ENCODE measurements at places on chromosomes 11 and 22. TPM values are rescaled to one million over a fixed set of nuclear protein-coding genes. Genes with fewer than 3 reads are reported as not detected.

GRAP2 gene
- 10.1 TPM for total RNA-seq

FOLR3 gene
- 29.0 TPM for total RNA-seq

GRCh38 chr11:128422576-128423370 is 164.6 kb downstream of the ETS1 start:
- H3K4me1 ChIP-seq, result peaks cover 9% of the 10 kb centered on the region
- no peak overlapping the region for H3K4me3 ChIP-seq
- H3K27me3 ChIP-seq, result no peaks in the 10 kb centered on the region
- DNase-seq, result no peak
- H3K27ac ChIP-seq, result no peak overlapping the region

KRTAP5-8 gene
- total RNA-seq, result not detected

DNA sequence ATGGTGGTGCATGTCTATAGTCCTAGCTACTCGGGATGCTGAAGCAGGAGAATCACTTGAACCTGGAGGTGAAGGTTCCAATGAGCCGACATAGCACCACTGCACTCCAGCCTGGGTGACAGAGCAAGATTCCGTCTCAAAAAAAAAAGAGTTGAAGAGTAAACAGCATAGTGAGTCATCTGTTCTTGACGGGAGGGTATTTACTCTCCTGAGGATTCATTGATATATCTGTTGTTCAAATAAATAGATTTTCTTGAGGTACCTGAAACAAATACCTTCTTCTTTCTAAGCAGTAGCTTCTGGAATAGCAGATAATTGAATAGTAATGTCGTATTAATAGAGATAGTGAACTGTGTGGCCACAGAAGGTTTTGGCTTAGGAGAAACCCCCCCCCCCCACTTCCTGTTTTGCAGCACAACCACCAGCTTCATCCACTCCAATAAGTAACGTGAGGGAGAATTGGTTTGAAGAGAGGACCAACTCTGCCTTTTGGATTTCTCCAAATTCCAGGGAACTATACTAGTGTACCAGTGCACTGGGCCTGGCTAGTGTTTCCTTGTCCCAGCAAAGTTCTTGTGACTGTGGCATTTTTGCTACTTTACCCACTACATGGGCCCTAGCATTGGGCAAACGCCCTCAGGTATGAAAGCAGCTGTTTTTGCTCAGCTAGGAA is 90.0 kb downstream of the PRMT3 start:
- DNase-seq, result no peak
- H3K27ac ChIP-seq, result no peak overlapping the region
- no peaks in the 10 kb centered on the region for H3K27me3 ChIP-seq
- H3K36me3 ChIP-seq, result no peaks in the 10 kb centered on the region
- peaks cover 4% of the 10 kb centered on the region for H3K4me1 ChIP-seq

MS4A15 gene
- total RNA-seq, result 147 TPM

DNA sequence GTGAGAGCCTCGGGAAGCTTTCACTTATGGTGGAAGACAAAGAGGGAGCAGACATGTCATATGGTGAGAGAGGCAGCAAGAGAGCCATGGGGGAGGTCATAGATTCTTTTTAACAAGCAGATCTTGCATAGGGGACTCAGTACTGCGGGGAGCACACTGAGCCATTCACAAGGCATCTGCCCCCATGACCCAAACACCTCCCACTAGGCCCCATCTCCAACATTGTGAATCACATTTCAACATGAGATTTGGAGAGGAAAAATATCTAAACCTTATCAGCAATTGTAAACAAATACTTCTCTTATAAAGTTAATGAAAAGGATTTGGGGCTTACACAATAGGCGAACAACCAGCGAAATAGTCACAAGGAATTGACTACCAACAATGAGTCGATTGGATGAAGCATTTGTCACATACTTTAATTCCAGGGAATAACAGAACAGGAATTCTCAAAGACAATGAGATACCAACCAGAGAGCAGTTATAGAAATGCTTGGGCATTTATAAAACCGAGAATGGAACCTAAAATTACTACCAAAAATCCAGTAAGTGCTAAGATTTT is 7.3 kb downstream of the DDI1 start:
- no peaks in the 10 kb centered on the region for H3K4me1 ChIP-seq
- no peak overlapping the region for H3K27ac ChIP-seq
- H3K4me3 ChIP-seq, result no peak overlapping the region
- no peaks in the 10 kb centered on the region for H3K27me3 ChIP-seq

DNA sequence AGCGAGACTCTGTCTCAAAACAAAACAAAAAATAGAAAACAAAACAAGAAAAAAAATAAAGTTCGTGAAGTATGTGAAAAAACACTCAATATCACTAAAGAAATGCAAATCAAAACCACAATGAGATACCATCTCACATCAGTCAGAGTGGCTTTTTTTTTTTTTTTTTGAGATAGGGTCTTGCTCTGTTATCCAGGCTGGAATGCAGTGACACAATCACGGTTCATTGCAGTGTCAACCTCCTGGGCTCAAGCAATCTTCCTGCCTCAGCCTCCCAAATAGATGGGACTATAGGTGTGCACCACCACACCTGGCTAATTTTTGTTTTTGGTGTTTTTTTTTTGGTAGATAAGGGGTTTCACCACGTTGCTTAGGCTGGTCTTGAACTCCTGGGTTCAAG is 37.5 kb downstream of the ATG16L2 start:
- no peak for DNase-seq
- H3K36me3 ChIP-seq, result peaks cover 8% of the 10 kb centered on the region
- H3K27me3 ChIP-seq, result no peaks in the 10 kb centered on the region
- H3K4me3 ChIP-seq, result no peak overlapping the region
- H3K4me1 ChIP-seq, result peaks cover 10% of the 10 kb centered on the region

DNA sequence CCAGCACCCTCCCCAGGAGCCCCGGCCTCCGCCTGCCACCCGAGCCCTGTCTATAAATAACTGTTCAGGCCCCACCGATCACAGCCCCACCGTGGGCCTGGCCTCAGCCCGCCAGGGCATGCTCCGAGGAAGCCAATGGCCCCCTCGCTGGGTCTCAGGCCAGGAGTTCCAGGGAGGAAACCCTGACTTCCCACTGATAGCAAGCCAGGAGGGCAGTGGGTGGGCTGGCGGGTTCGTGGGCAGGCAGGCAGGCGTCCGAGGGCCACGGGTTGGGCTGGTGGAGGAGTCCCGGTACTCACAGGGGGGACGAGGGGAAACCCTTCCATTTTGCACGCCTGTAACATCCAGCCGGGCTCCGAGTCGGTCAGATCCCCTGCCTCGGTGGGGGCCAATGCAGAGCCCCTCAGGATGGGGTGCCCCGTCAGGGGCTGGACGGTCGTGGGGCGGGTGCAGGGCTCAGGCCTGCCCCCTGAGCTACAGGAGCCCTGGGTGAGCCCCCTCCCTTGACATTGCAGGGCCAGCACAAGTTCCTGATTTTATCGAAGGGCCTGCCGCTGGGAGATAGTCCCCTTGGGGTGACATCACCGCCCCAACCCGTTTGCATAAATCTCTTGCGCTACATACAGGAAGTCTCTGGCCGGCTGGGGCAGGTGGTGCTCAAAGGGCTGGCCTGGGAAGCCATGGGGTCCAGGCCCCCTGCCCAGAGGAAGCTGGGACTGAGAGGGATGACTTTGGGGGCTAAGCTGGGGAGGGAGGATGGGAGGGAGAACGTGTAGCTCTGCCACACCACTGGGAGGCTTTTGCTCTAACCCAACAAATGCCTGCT is at the start of gene SPI1:
Gene SPI1 (minus strand): TSS at position 538 of the 826 bp plus-strand sequence. CDS start 194 bp downstream, at position 344.
- peak within 1 kb of the TSS; percentile 84 for H3K27ac ChIP-seq
- DNase-seq, result peak; percentile 86
- no peaks in the 10 kb centered on the region for H3K27me3 ChIP-seq
- H3K4me3 ChIP-seq, result peak within 1 kb of the TSS; percentile 53
- no peaks in the 10 kb centered on the region for H3K36me3 ChIP-seq

SHANK2 gene
- 62.5 TPM for total RNA-seq

GRCh38 chr11:4065086-4065485 is 29.5 kb upstream of the RRM1 start:
- peaks cover 16% of the 10 kb centered on the region for H3K36me3 ChIP-seq
- H3K27ac ChIP-seq, result no peak overlapping the region
- H3K27me3 ChIP-seq, result no peaks in the 10 kb centered on the region
- H3K4me3 ChIP-seq, result no peak overlapping the region

PKDREJ gene
- not detected for total RNA-seq

DNA sequence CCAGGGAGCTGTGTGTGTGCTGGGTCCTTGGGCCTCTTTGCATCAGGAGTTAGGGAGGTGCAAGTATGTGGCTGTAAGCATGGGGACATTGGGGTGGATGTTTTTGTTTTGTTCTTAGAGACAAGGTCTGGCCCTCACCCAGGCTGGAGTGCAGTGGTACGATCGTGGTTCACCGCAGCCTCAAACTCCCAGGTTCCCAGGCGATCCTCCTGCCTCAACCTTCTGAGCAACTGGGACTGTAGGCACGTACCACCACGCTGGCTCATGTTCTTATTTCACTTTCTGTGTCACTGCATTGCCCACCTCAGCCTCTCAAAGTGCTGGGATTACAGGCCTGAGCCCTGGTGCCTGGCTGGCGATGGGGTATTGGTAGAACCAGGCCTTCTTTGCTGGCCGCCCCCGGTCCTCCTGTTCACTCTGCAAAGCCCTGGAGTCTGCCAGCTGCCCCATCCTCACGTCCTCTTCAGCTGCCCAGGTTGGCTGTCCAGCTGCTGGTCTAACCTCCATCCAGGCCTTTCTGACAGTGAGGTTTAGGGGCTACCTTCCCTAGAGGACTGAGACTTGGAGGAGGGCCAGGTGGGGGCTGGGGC is 851 bp upstream of the GRAMD4 start:
- H3K27me3 ChIP-seq, result no peaks in the 10 kb centered on the region
- no peak overlapping the region for H3K27ac ChIP-seq
- no peak for DNase-seq
- peaks cover 14% of the 10 kb centered on the region for H3K4me1 ChIP-seq
- H3K36me3 ChIP-seq, result no peaks in the 10 kb centered on the region

- H3K36me3 ChIP-seq, result peaks cover 59% of the 10 kb centered on the region
- peaks cover 85% of the 10 kb centered on the region for H3K4me1 ChIP-seq
- no peak overlapping the region for H3K27ac ChIP-seq
- DNase-seq, result no peak
- H3K27me3 ChIP-seq, result no peaks in the 10 kb centered on the region
Observed at GRCh38 chr11:65432100-65432650, 9.6 kb downstream of the NEAT1 start.

- no peaks in the 10 kb centered on the region for H3K4me1 ChIP-seq
- H3K27me3 ChIP-seq, result no peaks in the 10 kb centered on the region
- no peak overlapping the region for H3K27ac ChIP-seq
- H3K36me3 ChIP-seq, result no peaks in the 10 kb centered on the region
Observed at GRCh38 chr22:47190957-47191670, 428.7 kb downstream of the TBC1D22A start.

DNA sequence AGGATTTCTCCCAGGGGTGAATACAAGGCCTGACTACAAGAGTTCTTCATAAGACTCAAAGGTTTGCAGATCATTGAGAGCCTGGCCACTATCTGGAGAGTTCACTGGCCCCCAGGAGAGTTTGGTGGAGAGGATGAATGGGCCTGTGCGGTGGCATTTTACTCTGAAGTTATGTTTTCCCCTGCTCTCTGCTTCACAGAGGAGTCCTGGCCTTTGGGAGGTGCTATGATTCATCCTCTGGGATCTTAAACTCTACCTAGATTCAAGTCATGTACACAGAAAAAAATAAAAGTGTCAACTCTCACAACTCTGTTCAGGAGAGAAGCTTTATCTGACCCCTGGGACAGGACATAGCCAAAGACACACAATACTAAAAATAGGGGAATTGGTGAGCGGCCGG is 159.1 kb upstream of the CARD18 start:
- no peaks in the 10 kb centered on the region for H3K27me3 ChIP-seq
- no peaks in the 10 kb centered on the region for H3K4me1 ChIP-seq
- H3K36me3 ChIP-seq, result no peaks in the 10 kb centered on the region
- DNase-seq, result no peak
- H3K4me3 ChIP-seq, result no peak overlapping the region

DNA sequence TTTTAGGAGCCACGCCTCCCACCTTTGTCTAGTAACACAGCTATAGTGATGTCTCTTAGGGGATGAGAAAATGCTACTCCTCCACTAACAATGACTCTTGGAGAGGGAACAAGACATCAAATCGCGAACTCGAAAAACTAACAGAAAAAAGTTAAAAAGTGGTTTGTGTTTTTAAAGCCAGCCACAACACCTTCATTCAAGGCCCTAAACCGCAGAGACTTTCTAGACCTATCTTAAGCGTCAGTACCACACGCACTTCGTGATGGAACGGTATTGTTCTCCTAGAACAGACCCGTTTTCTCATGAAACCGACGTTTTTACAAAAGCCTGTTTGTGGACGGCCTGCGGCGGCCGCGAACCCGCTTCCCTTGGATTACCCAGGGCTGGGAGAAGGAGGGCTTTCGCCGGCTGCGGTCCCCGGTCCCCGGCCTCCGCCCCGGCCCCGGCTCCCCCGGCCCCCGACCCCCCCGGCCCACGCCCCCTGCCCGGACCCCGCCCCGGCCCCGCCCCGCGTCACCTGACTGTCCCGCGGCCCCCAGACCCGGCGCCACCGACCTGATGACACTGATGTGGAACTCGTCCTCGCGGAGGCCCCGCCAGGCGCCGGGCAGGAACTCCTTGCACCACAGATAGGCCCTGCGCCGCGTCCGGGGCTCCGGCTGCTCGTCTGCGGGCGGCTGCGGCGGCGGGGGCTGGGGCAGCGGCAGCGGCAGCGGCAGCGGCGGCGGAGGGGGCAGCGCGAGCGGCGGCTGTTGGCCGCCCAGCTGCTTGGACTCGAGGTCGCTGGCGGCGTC is 718 bp downstream of the CHKA start:
- peak overlapping the region; percentile 82 for H3K27ac ChIP-seq
- H3K36me3 ChIP-seq, result no peaks in the 10 kb centered on the region
- no peaks in the 10 kb centered on the region for H3K27me3 ChIP-seq
- peaks cover 48% of the 10 kb centered on the region for H3K4me1 ChIP-seq

GRCh38 chr11:35321532-35322317 is 97.6 kb downstream of the SLC1A2 start:
- no peak overlapping the region for H3K4me3 ChIP-seq
- H3K27ac ChIP-seq, result no peak overlapping the region
- H3K36me3 ChIP-seq, result no peaks in the 10 kb centered on the region
- H3K4me1 ChIP-seq, result no peaks in the 10 kb centered on the region
- no peaks in the 10 kb centered on the region for H3K27me3 ChIP-seq
- no peak for DNase-seq

- DNase-seq, result no peak
- no peaks in the 10 kb centered on the region for H3K4me1 ChIP-seq
- no peaks in the 10 kb centered on the region for H3K36me3 ChIP-seq
- H3K27ac ChIP-seq, result no peak overlapping the region
Observed at GRCh38 chr22:48982321-48982905, 845.3 kb downstream of the BRD1 start.

HPX gene
- total RNA-seq, result 1.4 TPM
